PC-3 (cell line): ENCODE measurements at places on chromosomes 3 and 15. TPM values are rescaled to one million over a fixed set of nuclear protein-coding genes. Genes with fewer than 3 reads are reported as not detected.

The HCLS1 gene
- 3.7 and 5.8 TPM in 2 replicates for total RNA-seq

The SLC6A20 gene
- not detected in 2 replicates for total RNA-seq

The MST1R gene
- total RNA-seq, result 39.0 and 70.6 TPM in 2 replicates

The CLDN18 gene
- not detected in 2 replicates for total RNA-seq

The IGSF11 gene
- total RNA-seq, result 0.66 TPM in 1 of 2 replicates, not detected in the other

DNA sequence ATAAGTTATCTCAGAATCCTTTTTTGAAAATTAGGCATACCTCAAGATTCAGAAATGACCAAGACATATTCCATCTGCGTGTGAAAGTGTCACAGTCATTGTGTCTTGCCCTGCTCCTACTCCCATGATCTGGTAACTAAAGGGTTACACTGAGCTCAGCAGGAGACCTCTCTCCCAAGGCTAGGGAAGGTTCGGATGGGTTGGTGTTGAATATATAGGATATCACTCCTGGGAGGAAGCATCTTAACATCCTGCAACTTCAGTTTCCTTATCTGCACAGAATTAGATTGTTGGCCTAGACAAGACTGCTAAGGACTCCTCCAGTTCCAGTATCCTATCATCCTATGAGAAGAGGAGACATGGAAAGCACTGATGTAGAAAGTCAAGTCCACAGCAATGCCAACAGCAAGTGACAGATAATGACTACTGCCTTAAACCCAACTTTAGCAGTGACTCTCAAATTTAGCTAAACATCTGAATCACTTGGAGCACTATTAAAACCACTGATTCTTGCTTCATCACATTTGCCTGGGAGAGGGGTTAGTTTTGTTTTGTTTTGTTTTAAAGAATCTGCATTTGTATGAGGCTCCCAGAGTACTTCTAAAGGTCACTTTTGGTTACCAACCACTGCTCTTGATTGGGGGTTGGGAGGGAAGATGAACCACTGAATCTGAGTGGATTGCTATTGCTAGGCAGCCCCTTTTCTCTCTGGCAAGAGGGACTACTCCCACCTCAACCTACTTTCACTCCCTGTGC, 9.7 kb downstream of the ADAMTS9 start:
- DNase-seq, result no peak

- peak; percentile 42 for DNase-seq
Observed at GRCh38 chr15:39828374-39828931, 45.8 kb upstream of the FSIP1 start.

DNA sequence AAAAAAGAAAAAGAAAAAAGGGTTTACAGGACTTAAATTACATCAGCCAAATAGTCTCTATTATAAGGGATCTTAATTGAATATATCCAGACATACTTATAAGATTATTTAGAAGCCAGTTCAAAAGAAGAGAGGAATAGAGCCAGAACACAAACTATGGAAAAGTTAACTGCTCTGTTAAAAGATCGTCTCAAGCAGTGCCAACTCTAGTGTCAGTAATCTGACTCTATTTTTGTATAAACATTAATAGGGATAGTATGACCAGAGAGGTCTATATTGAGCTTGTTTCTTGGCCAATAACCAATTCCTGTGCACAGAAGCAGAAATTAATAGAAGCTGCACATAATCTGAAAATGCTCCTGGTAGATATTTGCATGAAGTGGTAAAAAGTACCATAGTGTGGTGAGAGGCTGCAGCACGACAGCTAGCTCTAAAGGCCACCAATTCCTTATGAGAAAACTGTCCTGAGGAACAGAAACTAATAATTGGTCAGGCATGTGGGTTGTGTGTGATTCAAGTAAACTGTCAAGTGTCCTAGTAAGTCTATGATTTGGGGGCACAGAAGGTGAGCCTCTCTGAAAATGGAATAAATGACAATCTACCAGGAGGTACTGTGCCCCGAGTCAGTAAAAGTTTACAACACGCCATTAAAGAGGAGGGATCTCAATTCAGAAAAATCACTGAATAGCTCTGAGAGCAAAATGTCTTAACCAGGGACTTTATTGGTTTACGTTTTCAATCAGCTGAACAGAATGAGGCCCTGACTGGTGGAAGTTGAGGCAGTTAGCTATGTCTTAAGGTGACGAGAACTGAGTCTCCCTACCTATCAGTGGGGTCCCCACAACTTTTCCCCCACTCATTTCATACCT, 51.5 kb upstream of the NANOGP8 start:
- no peak for DNase-seq

GRCh38 chr15:42138968-42139386, 17.5 kb downstream of the PLA2G4F start:
- no peak for DNase-seq

DNA sequence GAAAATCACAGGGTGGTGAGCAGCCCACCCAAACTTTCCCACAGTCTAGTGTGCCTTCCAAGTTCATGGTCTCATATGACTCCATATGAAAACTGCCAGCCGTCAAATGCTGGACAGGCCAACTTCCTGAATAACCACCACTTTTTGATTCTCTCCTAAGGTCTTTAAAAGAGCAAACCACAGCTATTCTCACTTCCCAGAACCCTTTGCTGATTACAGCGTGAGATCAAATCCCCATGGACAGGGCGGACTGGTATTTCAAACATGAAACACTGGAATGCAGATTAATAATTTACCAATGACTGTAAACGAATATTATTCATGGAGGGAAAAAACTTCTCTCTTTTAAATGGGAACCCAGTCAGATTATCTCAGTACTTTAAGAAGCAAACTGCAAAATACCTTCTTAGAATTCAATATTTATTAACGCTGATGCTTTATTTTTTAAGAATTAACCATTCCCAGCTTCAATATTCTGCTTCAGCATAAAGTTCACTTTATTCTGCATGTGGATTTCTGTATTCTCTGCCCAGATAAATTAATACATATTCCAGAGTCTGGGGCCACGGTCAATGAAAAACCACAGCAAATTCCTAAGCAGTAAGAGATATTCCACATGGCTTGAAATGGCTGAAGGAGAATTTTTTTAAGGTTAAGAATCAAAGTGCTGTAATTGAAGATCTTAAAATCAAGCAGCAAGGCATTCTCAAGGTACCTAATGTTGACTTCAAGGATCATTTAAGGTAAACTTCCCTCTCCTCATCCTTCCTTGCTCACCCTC, 42.9 kb downstream of the MYO1E start:
- peak; percentile 12 for DNase-seq

DNA sequence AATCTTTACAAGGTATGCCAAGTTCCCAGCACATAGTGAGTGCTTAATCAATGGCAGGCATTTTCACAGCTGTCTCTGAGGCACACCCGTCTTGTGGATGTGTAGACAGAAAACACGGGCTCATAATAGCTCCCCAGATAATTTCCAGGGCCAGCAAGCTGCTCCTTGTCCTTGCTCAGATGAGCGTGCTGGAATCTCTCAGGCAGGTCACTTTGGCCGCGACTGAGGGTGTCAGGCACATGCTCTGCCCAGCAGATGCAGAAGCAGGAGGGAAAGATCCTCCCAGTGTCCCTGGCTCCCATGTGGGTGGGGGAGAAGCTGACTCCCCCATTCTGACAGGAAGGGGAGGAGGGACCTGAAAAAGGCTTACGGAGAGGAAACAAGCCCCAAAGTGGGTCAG, 35.6 kb upstream of the SLC6A1 start:
- DNase-seq, result no peak

- no peak for DNase-seq
Observed at GRCh38 chr3:127954640-127955039, 39.6 kb downstream of the KBTBD12 start.

DNA sequence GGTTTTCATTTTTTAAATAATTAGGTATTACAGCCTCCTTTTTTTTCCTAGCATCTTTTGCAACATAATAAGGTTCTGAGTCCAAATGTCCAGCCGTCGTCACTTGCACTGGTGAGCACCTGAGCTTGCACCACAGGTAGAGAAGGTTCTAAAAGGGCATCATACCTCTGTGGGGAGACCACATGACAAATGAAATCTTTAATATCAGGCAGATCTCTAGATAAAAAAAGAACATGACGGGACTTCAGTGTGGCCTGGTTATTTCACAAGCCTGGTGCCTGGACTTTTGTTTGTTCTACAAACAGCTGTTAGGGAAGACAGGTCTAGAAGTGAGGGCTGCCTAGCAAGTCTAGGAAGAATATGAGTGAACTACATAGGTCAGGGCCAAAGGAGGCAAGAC, 3.6 kb downstream of the ZBED2 start:
- peak; percentile 20 for DNase-seq
